H1 (cell line): ENCODE measurements at places on chromosomes 2 and 18. TPM values are rescaled to one million over a fixed set of nuclear protein-coding genes. Genes with fewer than 3 reads are reported as not detected.

DNA sequence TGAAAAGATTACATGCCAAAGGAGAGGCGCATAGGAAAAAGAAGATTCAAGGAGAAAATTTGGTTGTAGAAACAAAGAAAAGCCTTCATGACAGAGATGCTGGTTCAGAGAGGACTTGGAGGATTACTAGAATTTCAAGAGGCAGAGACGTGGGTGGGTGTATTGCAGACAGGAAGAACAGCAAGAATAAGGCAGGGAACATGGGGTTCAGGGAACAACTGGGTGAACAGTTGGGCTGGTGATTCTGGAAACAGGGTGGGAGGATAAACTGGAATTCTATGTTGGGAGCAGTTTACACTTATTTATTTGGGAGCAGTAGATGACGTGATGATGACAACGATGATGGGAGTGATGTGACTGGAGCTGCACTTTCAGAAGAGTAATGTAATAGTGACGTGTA lies 18.4 kb upstream of the GMCL1 start:
- no peaks in the 10 kb centered on the region for H3K27me3 ChIP-seq
- H3K36me3 ChIP-seq: no peaks in the 10 kb centered on the region
- DNase-seq: no peak
- no peak overlapping the region for H3K27ac ChIP-seq

- no peaks in the 10 kb centered on the region for H3K4me1 ChIP-seq
- no peaks in the 10 kb centered on the region for H3K36me3 ChIP-seq
- H3K27ac ChIP-seq: no peak overlapping the region
- H3K4me3 ChIP-seq: no peak overlapping the region
- no peaks in the 10 kb centered on the region for H3K27me3 ChIP-seq
- DNase-seq: no peak
Observed at GRCh38 chr2:178796079-178796677, 11.0 kb downstream of the TTN start.

- no peaks in the 10 kb centered on the region for H3K4me1 ChIP-seq
- H3K27me3 ChIP-seq: no peaks in the 10 kb centered on the region
- H3K27ac ChIP-seq: no peak overlapping the region
- no peak overlapping the region for H3K4me3 ChIP-seq
Observed at GRCh38 chr2:60818272-60818671, 62.2 kb downstream of the PAPOLG start.

- no peaks in the 10 kb centered on the region for H3K36me3 ChIP-seq
- H3K27ac ChIP-seq: no peak overlapping the region
- H3K4me3 ChIP-seq: no peak overlapping the region; the same call in 1 of the 2 replicates
- 0 out of 2 replicates have a peak, but pooled peaks cover 3% of the 10 kb centered on the region for H3K27me3 ChIP-seq
- peaks cover 16% of the 10 kb centered on the region for H3K4me1 ChIP-seq
Observed at GRCh38 chr18:48959921-48960920, 9.5 kb upstream of the SMAD7 start.

DNA sequence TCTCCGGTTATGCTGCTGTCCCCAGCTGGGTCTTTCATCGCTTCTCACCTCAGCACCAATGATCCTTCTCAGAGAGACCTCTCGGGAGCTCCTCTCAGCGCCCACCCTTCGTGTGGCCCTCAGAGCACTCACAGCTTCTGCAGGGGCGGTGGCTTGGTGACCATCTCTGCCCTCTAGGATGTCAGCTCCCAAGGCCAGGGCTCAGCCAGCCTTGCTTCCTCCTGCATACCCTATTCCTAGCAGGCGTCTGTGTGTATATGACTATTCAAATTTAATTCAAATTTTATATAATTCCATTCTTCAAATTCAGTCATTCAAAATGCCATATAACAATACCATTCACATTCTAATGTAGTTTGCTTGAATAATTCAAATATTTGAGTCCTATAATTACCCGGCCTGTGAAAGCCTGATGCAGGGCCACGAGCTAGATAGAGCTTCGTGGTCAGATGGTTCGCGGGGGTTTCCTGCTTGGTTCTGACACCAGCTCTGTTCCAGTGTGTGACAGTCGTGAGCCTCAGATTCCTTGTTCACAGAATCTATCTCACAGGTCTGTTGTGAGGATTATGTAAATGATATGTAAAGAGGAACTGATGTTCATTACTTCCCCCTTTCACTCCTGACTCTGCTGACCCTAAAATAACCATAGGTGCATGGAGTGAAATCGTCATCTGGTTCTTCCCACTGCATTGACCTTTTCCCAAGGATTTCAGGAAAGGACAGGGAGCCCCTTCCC lies 94.0 kb upstream of the CNGA3 start:
- no peak overlapping the region for H3K27ac ChIP-seq
- DNase-seq: no peak
- H3K36me3 ChIP-seq: no peaks in the 10 kb centered on the region
- H3K27me3 ChIP-seq: no peaks in the 10 kb centered on the region

- no peaks in the 10 kb centered on the region for H3K4me1 ChIP-seq
- DNase-seq: no peak
- H3K36me3 ChIP-seq: no peaks in the 10 kb centered on the region
- H3K4me3 ChIP-seq: no peak overlapping the region
Observed at GRCh38 chr2:152242787-152243472, 67.4 kb upstream of the STAM2 start.

- no peak overlapping the region for H3K4me3 ChIP-seq
- no peak overlapping the region for H3K27ac ChIP-seq
- no peaks in the 10 kb centered on the region for H3K27me3 ChIP-seq
- H3K4me1 ChIP-seq: peaks cover 3% of the 10 kb centered on the region
- no peak for DNase-seq
- H3K36me3 ChIP-seq: no peaks in the 10 kb centered on the region
Observed at GRCh38 chr2:3079959-3080948, 297.4 kb downstream of the EIPR1 start.

DNA sequence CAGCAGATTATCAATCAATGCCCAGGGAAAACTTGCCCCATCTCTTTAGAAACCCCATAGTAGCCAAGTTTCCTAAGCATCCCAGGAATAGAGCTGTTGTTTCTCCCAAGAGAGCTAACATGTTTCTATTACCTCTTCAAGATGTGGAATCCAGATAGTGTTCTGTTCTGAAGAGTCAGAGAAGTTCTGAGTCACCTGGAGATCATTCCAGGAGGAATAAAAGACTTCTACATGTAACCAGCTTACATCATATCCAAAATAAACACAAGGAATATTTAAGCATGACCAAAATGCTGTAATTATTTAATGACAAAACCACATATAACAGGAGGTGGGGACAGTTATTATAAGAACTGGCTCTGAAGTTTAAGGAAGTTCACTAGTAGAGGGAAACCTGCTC lies 51.0 kb upstream of the GORASP2 start:
- H3K27me3 ChIP-seq: no peaks in the 10 kb centered on the region
- no peak for DNase-seq
- H3K36me3 ChIP-seq: no peaks in the 10 kb centered on the region
- H3K4me3 ChIP-seq: no peak overlapping the region
- H3K4me1 ChIP-seq: no peaks in the 10 kb centered on the region

DNA sequence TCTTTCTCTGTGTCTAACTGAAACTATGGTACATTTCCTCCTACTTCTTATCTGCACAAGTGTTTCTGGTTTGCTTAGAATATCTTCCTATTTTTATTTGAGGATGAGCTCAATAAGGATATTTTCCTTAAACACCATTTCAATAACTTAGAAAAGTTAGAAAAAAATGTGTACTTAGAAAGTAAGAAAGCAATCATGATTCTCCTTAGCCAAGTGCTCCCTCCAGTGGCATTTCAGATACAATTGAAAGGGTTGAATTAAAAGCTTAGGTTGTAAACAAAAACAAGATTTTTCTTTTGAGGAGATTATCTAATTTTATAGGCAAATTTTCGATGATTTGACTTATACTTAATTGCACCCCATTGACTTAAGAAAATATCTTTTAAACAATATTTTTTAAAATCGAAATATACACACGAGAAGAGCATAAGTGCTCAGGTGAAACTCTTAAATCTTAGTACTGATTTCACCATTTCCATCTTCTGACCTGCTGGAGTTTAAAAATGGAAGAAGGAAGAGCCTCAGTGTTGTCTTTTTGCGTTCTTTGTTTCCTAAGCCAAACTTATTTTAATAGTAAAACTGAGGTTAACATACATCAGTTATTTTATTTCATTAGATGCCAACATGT lies 26.9 kb downstream of the C18orf63 start:
- no peaks in the 10 kb centered on the region for H3K36me3 ChIP-seq
- no peaks in the 10 kb centered on the region for H3K4me1 ChIP-seq
- no peak for DNase-seq
- H3K27ac ChIP-seq: no peak overlapping the region

DNA sequence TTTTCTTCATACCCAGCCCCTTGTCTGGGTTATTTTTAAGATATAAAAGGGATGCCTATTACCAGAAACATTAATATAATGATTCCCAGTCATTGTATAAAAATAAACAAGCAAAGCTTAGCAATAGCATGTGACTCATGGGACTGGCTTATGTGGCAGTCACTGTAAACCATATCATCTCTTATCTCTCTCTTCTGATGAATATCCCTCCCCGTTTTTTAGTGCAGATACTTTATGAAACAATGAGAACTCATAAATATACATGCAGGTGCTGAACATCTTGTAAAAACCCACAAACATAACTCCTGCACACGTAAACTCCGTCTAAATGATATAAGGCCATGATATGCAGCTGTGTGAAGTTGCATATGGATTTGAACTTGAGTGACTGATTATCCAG lies 154.9 kb downstream of the MGAT5 start:
- no peak overlapping the region for H3K4me3 ChIP-seq
- no peaks in the 10 kb centered on the region for H3K4me1 ChIP-seq
- H3K27me3 ChIP-seq: no peaks in the 10 kb centered on the region
- H3K27ac ChIP-seq: no peak overlapping the region

DNA sequence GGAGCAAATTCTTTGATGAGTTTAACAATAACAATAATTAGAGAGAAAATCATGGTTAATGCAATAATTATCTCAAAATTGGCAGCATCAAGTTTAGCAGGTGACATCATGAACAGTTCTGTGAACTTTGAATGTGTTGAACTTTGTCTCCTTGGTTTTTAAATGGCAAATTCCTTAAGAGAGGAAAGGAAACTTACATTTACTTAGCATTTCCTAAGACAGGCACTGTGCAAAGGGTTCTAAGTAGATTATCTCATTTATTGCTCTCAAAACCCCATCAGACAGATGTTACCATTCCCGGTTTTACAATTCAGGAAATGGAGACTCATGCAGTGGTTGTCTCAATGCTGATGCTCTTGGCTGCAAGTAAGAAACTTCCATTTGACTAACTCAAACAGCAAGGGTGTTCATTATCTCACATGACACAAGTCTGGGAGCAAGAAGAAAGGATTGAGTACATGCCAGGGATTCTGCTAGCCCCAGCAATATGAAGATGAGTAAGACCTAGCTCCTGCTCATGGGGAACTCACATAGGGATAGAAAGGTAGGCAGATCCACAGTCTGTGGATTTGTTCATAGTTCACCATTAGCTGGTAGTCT lies 81.3 kb upstream of the ITGA6 start:
- no peaks in the 10 kb centered on the region for H3K27me3 ChIP-seq
- no peaks in the 10 kb centered on the region for H3K36me3 ChIP-seq
- H3K4me1 ChIP-seq: no peaks in the 10 kb centered on the region
- no peak for DNase-seq
- no peak overlapping the region for H3K27ac ChIP-seq
- no peak overlapping the region for H3K4me3 ChIP-seq

GRCh38 chr18:32324181-32324580 lies 134.3 kb downstream of the MEP1B start:
- no peaks in the 10 kb centered on the region; the same call in 1 of the 2 replicates for H3K4me1 ChIP-seq
- DNase-seq: no peak
- no peak overlapping the region for H3K4me3 ChIP-seq
- no peaks in the 10 kb centered on the region for H3K36me3 ChIP-seq
- H3K27ac ChIP-seq: no peak overlapping the region
- H3K27me3 ChIP-seq: no peaks in the 10 kb centered on the region

DNA sequence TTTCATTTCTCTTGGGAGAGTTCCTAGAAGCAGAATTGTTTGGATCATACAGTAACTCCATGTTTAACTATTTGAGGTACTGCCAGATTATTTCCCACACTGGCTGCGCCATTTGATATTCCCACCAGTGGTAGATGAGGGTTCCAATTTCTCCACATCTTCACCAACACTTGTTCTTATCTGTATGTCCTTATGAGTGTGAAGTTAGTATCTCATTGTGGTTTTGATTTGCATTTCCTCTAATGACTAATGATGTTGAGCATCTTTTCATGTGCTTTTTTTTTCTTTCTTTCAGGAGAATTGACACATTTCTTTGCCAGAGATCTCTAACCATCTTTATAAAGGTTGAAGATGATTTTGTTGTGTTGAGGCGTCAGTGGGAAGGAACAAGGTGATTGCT lies 4.1 kb upstream of the MGAT5 start:
- H3K4me3 ChIP-seq: no peak overlapping the region
- no peak overlapping the region for H3K27ac ChIP-seq
- DNase-seq: no peak
- peaks cover 7% of the 10 kb centered on the region for H3K36me3 ChIP-seq
- H3K27me3 ChIP-seq: no peaks in the 10 kb centered on the region

GRCh38 chr2:216215658-216216390 lies 106.7 kb downstream of the XRCC5 start:
- H3K4me1 ChIP-seq: no peaks in the 10 kb centered on the region
- H3K4me3 ChIP-seq: no peak overlapping the region
- no peak overlapping the region for H3K27ac ChIP-seq
- no peak for DNase-seq
- H3K27me3 ChIP-seq: no peaks in the 10 kb centered on the region

- no peaks in the 10 kb centered on the region for H3K27me3 ChIP-seq
- H3K4me3 ChIP-seq: no peak overlapping the region
- DNase-seq: no peak
- H3K4me1 ChIP-seq: peaks cover 2% of the 10 kb centered on the region; the same call in 1 of the 2 replicates
Observed at GRCh38 chr2:191478799-191479679, 198.9 kb upstream of the NABP1 start.

Gene ATP8B1
- 1.1 TPM in 2 replicates for polyA plus RNA-seq

Gene CFAP221
- 0.05 and 0.14 TPM in 2 replicates for polyA plus RNA-seq

Gene IL18R1
- polyA plus RNA-seq: not detected in 2 replicates

Gene RAD51AP2
- polyA plus RNA-seq: 0.02 and 0.03 TPM in 2 replicates

Gene ADD2
- polyA plus RNA-seq: 58.5 and 96.4 TPM in 2 replicates

Gene MDH1B
- polyA plus RNA-seq: 0.89 and 1.5 TPM in 2 replicates
